Heart right ventricle (tissue), 16 donors: ENCODE measurements at places on chromosomes 7 and 10. TPM values are rescaled to one million over a fixed set of nuclear protein-coding genes. Genes with fewer than 3 reads are reported as not detected.

Gene DCLRE1C
- 1.6 TPM for total RNA-seq

DNA sequence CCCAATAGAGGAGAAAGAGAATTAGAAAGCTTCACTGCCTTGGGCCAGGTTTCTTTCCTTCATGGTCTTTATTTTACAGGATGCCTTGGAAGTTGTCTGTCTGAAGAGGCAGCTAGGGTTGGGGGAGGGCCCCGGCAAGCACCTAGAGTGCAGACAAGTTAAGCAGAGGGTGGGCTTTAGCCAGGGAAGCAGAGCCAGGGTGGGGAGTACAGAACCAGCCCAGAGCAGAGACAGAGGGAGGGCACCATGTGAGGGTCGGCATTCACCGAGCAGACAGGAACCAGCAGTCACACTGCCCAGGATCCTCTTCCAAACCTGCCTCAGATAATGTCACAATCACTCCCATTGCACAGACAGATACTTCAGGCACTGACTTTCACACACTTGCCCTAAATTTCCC, 75.9 kb downstream of the ADARB2 start:
- DNase-seq: no peak

DNA sequence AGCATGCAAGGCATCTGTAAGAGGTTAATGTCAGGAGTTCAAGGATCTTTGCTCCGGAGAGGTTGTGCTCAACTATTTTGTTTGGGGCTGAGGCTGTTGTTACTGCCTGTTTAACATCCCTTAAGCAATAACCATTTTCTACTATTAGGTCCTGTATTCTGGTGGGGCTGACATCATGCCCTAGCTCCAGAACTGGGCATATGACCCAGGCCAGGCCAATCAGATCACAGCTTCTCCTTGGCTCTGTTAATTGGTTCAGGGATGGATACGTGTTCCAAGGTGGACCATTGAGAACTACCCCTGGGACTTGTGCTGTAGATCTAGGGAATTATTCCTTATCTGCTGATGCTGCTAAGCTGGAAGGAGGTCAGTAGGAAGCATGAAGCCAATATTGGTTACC, 67.0 kb downstream of the SYPL1 start:
- DNase-seq: no peak

DNA sequence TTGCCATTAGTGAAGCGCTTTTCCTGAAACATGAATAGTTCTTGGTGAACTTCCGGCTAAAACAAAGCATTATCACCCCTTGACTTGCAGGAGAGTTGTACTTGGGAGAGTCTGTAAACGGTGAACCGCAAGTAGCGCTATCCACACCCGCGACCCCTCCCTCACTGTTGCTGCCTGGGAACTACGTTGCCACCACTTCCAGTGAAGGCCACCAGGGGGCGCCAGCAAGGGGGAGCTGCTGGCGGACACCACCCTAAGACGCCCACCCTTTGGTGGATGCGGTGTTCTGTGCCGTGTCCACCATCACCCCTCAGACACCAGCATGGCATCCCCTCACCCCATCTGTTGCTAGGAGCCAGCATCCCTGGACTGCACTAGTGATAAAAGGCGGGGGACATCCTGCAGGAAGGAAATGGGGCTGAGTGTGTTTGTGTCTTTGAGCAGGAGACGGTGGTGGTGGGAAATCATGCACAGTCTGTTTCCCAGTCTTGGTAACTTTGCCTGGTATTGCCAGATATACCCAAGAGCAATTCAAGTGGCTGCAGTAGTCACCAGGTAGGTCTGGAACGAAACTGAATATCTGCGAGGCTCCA, 298.2 kb downstream of the FRMD4A start:
- peak; percentile 51 for DNase-seq

- no peak for DNase-seq
Observed at GRCh38 chr7:1592299-1592871, 22.6 kb upstream of the PSMG3 start.

GRCh38 chr10:61904733-61905725, 3.5 kb downstream of the ARID5B start:
- DNase-seq: no peak

- DNase-seq: peak; percentile 49
Observed at GRCh38 chr7:77199013-77199966, at the start of gene FGL2. TSS of gene FGL2 (minus strand) at chr7:77199819. CDS start at chr7:77199793, 26 bp downstream.
